ENCODE measurements at places on chromosomes 6 and 20.

- DNase-seq = peak; percentile 42
These were observed 31.0 kb downstream of the TIAM2 start for GRCh38 chr6:155026022-155026705.

- no peak for DNase-seq
These were observed 627.7 kb downstream of the QKI start for GRCh38 chr6:164042212-164042611.

DNA sequence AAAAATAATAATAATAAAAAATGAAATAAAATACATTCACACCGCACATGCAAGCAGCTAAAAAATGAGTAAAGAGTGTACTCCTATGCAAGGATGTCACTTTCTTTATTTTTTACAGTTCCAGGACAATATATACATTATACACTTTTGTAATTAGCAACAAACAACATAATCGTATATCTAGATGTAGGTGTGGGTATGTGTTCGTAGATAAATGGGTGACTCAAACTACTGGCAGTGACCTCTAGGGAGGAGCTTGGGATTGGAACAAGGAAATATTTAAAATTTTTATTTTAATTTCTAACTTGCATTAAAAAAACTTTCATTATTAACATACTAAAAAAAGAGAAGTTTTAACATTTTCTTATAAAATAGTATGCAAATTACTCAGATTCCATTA, 86.1 kb upstream of the MYLIP start:
- no peak for DNase-seq

GRCh38 chr20:32906200-32906599, 47.5 kb downstream of the EFCAB8 start:
- DNase-seq = no peak

DNA sequence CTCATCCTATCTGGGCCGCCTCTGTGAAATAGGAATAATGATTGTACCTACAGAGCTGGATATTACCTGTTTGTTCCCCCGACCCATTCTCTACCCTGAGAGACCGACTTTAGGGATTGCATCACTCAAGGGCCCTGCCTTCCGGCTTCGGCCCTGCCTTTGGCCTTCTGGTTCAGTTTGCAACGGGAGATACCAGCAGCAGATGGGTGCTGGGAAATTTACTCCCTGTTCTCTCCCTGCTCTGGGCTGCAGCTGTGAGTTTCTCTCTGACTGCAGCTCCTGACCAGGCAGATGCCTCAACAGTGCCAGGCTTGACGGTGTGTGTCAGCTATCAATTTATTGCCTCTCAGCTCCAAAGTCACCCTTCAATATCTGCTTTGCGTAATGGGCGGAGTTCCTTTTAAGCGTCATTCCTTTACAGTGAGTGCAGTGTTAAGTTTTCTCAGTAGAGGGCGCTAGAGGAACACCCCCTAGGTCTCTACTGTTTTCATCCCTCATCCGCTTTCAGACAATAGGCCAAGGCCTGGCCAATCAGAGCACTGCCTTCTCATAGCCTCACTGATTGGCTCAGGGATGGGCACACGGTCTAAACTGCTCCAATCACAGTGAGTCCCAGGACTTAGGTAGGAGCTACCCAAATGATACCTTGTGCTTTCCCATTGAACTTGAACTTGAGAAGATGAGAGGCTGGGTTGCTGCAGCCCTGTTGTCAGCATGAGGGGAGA, 30.0 kb downstream of the KCNG1 start:
- DNase-seq = no peak

- no peak for DNase-seq
These were observed 117.8 kb downstream of the ZDHHC14 start for GRCh38 chr6:157498817-157499216.

All from epithelial cell of proximal tubule (primary cell).